ENCODE measurements at places on chromosomes 4 and X.

DNA sequence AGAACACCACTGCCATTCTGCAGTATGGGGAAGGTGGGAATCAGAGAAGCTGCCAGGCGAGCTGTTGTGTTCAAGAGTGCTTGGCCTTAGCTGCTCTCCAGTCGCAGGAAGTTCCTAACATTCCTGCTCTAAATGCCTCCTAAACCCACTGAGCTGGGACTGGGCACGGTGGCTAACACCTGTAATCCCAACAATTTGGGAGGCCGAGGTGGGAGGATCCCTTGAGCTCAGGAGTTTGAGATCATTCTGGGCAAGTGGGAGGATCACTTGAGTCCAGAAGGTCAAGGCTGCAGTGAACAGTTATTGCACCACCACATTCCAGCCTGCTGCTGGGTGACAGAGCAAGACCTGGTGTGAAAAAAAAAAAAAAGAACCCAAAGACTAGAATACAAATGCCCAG lies 690.3 kb upstream of the FAM241A start:
- no peak for DNase-seq

DNA sequence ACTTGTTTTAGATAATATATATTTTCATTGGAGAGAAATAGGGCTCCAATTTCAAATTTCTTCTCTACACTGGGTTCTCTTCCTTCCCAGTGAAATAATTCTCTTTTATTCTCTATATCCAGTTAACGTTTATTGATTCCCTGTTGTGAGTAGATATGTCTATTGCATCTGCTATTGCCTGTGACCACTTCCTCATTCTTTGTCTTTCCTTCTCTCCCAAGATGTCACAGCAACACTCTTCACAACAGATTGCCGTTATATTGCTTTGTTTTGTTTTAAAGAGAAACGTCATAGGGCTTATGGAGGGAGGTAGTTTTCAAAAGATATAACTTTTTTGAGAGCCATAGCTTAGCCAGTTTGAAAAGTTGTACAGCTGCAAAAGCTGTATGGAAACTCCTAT lies 343.8 kb downstream of the ARHGAP24 start:
- no peak for DNase-seq

DNA sequence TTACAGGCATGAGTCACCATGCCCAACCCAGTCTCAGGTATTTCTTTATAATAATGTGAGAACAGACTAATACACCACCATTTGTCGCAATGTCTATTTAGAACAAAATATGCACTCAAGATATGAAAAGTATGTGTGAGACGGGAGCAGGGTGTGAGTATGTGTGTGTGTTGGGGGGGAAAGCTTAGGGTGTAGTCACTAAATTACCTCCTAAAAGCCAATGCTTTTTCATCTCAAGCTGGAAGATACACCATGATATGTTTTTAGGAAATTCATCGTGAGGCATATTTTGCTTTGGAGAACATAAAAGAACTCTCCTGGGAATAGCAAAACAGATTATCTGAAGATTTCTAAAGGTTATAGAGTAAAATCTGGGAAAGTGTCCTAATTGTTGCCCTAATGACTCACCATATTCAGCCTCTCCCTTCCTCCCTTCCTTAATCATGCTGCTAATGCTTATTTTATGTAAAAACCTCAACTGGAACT lies 262.7 kb downstream of the PDHA2 start:
- no peak for DNase-seq

GRCh38 chr4:120723986-120724385 lies 198.5 kb downstream of the PRDM5 start:
- no peak for DNase-seq

DNA sequence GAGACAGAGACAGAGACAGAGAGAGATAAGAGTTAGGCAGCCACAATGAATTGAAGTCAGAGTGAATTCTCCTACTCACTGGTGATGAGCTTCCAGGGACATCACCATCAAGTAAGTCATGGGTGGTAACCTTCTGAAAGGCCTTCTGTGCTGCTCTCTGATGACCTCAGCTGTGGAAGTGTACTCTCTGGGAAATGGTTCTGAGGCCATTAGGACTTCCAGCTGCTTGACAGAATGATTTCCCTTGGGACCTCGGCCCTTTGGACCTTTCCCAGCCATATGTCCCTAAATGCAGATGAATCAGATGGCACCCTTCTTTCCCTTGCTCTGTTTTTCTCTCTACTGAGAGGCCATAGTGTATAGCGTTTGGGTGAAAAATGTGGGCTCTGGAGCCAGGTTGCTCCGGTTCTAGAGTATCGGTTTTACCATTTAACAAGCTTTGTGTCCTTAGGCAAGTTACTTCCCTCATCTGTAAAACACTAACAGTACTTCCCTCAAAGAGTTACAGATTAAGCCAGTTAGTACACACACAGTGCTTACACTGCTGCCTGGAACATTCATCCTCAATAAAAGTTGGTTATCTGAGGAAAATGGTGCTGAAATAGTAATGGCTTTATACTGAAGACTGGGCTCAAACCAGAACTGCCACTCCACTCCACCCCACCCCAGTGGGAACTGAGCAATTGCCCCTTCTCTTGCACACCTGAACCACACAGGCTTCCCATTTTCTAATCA lies 7.6 kb downstream of the SEPTIN11 start:
- no peak for DNase-seq

DNA sequence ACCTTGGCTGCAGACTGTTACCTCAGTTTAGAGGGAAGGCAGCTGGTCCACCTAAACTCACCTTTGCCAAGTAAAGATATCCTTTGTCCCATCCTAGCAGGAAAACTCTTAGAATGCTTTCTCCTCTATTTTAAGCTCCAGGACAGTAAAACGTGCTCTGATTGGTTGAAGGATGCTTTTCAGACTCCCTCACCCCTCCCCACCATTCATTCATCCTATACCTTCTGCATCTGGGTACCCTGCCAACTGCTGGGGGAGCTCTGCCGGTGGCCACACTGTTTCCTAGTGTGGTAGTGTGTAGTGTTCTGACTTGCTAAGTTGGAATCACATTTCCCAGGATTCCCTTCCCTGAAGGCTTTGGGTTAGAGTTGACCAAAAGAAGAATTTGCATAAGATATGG lies 20.3 kb upstream of the POLA1 start:
- no peak for DNase-seq

DNA sequence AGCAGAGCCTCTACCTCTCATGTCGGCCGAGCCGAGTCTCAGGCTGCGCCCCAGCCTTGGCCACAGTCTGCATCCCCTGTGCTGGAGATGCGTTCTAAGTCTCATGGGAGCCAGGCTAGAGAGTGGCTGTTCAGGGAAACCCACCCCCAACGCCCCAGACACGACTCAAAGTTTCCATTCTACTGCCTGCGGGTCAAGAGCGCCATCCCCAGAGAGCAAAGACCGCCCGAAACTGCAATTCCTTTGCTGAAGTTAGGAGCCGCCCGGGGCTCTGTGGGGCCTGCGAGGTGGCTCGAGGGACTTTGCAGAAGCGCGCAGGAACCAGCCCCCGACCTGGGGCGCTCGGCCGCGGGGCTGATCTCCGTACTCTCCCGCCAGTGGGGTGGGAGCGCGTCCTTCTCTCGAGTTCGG lies 10.0 kb upstream of the ELF4 start:
- DNase-seq, result peak; percentile 19

DNA sequence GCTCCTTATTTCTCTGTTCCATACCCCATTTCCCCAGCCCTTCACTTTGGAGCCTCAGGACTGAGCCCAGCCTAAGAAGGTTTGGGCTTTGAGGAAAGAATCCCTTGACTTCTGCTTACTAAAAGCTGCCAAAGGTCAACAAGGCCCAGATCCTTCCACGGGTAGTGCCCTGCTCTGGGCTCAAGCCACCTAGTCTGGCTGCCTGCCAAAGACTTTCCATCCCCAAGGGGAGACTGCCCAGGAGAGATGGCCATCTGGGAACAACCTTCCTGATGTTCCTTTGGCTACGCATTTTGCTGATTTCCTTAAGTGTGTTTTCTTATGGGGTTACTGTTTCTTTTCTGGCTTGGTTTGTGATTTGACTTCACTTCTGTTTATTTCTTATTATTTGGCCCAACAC lies 49.8 kb upstream of the NDP start:
- no peak for DNase-seq

DNA sequence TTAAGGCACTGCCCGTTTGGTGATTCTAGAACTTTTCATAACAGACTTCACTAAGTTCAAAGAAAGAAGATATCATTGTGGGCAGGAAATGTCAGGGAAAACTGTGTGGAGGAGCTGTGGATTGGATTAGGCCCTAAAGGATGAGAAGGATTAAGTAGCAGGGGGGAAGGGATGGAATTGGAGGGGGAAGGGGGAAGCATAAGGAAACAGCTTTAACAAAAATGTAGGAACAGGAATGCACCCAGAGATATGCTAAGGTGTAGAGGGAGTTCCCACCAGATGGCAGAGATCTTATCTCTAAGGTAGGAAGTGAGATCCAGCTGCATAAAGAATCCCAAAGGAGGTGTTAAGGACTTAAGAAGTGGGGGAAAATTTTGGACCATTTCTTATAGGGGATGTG lies 114.5 kb downstream of the LARP7 start:
- DNase-seq, result no peak

DNA sequence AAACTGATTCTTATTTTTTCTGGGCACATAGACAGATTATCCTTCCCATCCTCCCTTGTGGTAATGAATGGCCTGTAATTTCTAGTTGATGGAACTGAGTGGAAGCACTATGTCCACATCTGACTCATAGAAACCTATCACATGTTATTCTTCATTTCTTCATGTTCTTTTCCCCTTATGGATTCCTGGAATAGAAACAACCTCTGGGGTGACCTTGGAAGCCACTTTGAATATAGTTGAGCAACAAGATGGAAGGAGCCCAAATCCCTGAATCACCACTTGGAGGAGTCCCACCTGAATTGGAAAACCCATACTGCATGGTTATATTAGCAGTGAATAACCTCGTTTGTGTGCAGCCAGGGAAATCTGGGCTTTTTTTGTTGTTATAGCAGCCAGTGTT lies 137.8 kb downstream of the MID1IP1 start:
- DNase-seq, result no peak

- DNase-seq, result no peak
These were observed 89.1 kb upstream of the TET2 start for GRCh38 chr4:105057370-105058105.

DNA sequence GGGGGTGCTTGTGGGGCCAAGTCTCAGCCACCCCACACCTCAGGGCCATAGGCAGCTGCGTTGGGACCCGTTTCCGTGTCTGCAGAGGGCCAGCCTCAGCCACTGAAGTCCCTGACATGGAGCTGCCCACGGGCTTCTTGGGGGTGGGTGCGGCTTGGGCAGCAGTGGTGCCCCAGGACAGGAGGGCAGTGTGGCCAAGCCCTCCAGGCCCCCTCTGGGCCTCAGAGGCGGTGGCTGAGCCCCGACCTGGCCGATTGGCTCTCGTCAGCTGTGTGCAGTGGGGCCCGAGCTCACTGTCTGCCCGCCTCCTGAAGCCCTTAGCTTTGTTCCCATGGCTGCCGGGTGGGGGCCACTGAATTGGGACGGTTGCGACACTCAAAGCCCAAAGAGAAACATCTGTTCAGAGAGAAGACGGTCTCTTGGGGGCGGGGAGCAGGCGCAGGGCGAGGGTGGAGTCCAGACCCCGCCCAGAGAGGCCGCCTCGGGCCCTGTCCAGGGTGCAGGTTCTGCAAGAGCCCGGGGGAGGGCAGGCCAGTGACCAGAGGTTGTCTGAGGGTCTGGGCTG lies 9.1 kb downstream of the FGFR3 start:
- no peak for DNase-seq

GRCh38 chrX:630612-631496 lies at the start of gene SHOX:
TSS of gene SHOX (plus strand) at chrX:630791. CDS start at chrX:630898, 107 bp downstream.
- DNase-seq, result no peak

DNA sequence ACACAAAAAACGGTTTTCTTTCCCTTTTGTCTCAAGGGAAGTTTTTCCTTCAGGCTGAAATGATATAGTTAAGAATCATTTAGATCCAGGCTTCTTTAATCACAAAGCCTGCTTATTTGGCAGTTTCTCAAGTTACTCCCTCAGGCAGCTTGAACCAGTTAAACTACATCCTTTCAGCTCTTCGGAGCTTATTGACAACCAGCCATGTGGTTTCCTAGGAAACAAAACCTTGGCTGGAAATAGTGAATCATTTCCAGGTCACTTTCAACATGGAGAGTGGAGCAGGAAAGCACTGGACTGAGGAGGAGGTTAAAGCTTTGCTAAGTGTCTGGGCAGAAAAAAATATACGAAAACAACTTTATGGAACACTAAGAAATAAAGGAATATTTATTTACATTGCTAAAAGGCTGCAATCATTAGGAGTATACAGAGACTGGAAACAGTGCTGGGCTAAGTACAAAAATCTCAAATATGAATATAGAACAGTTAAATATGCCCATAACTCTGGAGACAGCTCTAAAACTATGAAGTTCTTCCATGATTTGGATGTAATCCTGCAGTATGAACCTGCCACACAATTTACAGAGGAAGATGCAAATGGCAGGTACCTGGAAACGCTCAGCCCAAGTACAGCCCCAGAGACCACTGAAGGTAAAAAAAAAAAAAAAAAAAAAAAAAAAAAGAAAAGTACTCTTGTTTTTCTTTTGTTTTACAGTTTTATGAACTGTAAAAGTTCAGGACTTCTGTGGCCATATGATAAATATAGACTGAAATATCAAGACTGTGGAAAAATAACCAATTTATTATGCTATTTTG lies 23.2 kb upstream of the AASDH start:
- DNase-seq, result peak; percentile 80

DNA sequence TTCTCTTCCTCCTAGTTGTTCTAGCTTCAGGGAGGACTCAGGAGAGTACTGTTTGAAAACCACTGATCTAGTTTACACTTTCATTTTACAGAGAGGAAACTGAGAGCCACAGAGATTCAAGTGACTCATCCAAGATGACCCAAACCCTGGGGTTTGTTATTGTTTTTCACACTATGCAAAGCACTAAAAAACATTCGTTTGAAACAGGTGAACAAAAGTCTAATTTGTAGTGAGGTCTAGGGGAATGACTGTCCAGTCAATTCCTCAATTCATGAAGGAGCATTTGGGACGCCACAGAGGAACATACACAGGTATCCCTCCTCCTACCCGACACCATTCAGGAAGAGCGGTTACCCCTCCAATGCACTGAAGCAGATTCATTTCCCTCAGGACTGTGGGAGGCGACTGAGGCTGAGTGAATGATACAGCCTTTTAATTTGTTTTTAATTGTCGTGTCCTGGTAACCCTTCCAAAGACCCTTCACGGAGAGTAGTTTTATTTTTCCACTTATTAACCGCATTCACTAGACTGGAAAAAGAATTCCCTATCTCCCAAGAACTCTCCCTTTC lies 30.3 kb downstream of the TLR10 start:
- no peak for DNase-seq

All from Caki2 (cell line).